ENCODE measurements at places on chromosomes 2 and 18.

- DNase-seq = no peak
Measured at GRCh38 chr2:163198972-163199371, 360.4 kb upstream of the KCNH7 start.

DNA sequence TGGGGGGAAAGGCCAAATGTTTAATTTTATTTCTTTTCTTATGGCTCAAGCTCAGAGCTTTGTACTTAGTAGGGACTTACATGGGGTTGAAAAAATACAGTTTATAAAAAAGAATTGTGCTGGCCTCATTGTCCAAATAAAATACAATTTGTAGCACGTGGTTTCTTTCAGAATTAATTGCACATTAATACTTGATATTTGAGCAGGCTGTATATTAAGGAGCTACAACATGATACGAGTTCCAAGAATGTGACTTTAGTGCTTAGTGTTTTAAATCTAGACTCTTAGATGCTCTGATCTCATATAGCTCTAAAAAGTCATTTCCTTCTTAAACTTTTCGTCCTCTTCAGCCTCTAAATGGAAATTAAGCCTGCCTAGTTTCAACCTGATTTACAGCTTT is 46.4 kb upstream of the RASGRP3 start:
- no peak for DNase-seq

DNA sequence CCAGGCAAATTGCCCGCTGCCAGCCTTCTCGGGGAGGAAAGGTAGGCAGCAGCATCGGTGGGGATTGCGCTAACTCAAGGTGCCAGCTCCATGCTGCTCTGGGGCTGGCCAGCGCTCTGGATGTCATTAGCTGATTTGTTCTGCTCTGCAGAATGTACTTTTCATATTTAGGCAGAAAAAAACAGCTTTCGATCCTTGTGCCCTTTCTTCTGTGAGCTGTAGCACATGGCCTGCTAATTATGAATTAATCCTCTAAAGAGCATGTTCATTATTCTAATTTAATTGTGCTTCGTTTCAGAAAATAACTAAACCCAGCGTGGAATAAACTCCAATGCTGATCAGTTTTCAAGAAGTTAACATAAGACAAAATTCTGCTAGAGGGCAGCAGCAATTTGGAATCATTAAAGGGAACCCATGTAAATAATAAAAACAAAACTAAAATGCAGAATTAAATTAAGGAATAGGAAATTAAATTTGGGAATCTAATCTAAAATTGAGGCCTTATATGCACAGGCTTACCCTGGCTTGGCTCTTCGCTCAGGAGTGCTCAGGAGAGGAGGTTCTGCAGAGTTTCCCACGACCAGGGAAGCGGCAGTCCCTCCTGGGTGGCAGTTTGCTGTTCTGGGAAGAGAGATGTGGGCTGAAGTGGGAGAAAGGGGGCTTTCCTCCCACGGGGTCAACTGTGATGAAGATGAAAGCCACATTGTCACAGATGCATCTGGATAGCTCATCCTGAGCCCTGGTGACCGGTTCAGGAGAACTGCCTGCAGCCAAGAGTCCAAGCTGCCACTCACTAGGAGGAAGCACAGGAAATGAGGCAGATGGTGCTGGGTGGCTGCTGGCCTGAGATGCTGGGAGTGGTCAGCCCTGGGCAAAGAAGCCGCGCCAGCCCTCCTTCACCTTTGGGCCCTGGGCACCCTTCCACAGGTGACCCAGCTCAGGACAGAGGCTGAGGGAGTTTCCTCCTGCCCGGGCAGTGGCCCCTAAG is 93.2 kb upstream of the PKDCC start:
- no peak for DNase-seq

DNA sequence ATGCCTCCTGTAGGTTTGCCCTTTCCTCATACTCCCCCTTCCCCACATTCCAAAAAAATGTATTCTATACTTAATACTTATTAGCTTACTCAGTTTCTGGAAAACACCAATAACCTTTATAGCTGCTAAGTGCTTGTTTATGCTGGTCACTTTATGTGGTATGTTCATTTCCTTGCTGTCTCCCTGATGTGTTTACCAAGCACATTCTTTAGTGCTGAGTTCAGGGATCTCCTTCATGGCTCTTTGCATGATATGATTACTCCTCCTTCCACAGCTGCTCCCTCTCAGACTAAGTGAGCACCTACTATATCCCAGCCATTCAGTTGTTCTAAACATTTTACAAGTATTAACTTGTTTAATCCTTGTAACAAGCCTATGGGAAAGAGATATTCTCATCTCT is 698.3 kb upstream of the FANCL start:
- no peak for DNase-seq

DNA sequence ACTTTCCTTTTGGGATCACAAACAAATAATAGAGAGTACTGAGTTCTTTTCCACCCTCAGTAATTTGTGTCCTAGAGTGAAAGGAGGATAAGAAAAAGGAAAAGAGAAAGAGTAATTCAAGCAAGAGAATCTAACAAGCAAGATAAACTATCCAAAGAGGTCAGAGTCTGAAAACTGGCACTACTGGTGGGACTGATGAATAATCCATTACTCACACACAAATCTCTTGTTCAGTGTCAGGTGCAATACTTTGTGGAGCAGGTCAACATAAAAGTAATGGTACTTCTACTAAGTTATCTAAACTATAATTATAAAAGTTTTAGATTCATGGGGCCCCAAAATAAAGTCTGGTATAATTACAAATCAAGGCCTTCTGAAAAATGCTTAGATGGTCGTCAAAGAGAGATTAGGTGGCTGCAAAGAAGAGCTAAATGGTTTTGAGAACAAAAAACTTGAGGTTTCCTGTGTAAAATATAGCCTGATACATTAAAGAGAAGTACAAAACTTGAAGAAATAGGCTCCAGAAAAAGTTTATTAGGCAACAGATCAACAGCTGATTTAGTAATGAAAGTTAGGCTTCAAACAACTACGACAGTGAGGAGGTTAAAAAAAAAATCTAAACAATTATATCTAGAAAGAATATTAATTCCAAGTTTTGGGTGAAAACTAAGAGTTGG is 109.4 kb downstream of the BAZ2B start:
- DNase-seq = no peak

- DNase-seq = no peak
Measured at GRCh38 chr2:230266638-230267037, 41.1 kb downstream of the SP140 start.

DNA sequence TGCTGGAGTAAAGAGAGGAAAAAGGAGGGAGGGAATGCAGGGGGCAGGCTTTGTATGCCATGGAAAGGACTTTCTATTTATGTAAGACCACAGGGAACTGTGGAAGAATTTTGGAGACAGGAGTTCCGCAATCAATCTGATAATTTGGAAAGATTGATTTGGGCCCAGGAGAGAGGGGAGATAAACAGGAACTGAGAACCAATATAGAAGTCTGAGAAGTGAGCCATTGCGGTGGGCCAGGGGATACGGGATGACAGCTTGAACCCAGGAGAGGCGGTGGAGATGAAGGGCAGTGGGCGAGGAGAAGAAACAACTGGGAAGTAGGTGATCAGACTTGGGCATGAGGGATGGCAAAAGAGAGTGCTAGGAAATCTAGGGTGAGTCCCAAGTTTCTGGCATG is 23.7 kb downstream of the RASGRP3 start:
- DNase-seq = no peak

DNA sequence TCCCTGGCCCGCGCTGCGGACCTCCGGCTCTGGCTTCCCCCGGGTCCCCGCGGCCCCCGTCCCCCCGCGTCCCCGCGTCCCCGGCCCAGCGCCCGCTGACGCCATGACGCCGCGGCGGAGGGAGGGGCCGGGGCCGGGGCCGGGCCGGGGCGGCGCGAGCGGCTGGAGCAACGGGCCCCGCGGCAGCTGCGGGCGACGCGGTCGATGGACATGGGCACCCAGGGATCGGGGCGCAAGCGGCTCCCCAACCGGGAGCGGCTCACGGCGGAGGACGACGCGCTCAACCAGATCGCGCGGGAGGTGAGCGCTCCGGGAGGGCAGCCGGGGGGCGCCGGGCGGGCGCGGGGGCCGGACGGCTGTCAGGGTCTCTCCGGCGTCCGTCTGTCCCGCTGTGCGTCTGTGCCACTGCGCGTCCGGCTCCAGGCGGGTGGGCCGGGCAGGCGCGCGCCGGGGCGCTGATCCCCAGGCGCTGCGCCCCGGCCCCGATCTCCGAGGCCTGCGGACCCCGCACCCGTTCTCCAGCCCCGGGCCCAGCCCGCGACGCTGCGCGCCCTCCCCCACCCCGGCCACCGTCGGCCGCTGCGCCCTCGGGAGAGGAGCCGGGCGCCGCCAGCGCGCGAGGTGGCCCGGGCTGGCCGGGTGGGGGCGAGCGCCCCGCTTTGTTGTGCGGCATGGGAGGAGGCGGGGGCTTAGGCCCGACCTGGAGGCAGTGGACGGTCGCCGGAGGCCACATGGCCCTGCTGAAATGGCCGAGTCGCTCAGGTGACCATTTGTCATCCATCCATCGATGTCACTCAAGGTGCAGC is at the start of gene LRRFIP1:
TSS of gene LRRFIP1 (plus strand) at position 147 of the 806 bp plus-strand sequence. CDS start at position 205, 58 bp downstream.
- no peak for DNase-seq

GRCh38 chr2:26018184-26019055 is 15.5 kb upstream of the RAB10 start:
- no peak for DNase-seq

DNA sequence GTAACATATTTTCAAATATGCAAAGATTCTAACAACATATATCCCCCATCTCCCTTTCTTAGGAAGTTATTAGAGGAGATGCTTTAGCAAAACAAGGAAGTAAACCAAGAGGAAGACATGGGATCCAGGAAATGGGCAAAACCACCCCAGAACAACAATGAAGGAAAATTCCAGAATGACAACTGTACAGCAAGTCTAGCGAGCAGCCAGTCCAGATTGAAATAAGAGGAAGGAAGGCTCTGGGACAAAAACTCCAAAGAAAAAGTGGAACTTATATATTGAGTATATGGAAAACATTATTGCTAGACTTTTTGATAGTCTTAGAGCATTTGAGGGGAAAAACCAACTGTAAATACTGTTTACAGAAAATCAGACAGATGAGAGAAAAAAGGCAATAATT is 2.9 kb upstream of the ARPC2 start:
- DNase-seq = no peak

DNA sequence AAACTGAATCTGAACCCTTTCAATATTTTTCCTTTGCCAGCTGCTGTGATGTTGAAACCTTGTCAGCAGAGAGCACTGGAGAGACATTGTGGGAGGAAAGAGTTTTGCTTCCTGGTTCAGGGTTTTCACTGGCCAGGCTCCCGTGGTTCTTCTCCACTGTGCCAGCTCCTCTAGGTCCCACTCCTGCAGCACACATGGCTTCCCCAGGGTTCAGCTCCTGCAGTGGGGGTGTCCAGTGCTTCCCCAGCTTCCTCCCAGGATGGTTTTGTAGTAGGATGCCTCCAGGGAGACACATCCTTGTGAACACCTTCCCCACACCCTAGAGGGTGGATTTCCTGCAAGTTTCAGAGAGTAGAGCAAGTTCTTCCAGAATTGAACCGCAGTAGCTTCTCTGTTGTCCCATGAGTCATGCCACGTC is 24.0 kb upstream of the SULT1C3 start:
- peak; percentile 26 for DNase-seq

DNA sequence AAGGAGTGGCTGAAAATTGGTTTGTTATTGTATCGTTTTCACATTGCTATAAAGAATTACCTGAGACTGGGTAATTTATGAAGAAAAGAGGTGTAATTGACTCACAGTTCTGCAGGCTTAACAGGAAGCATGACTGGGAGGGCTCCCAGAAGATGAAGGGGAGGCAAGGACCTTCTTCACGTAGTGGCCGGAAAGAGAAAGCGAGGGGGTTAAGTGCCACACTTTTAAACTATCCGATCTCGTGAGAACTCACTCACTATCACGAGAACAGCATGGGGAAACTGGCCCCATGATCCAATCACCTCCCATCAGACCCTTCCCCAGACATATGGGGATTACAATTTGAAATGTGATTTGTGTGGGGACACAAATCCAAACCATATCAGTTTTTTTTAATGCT is 81.6 kb downstream of the FBXO15 start:
- no peak for DNase-seq

DNA sequence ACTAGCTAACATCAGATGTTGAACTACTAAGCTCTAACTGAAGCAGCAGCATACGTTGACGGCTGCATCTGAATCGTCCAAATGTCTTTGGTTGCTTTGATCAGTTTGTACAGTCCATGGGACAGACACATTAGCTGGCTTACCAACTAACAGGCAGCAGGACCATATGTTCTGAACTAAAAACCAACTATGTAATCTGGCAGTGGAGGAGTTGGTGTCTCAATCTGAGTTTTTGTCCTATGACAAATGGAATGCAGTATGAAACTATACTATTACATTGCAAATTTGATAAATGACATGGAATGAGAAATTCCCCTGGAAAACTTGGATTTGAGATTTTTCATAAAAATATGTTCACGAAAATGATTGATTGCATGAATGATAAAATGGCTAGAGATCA is 79.5 kb downstream of the EPHA4 start:
- no peak for DNase-seq

DNA sequence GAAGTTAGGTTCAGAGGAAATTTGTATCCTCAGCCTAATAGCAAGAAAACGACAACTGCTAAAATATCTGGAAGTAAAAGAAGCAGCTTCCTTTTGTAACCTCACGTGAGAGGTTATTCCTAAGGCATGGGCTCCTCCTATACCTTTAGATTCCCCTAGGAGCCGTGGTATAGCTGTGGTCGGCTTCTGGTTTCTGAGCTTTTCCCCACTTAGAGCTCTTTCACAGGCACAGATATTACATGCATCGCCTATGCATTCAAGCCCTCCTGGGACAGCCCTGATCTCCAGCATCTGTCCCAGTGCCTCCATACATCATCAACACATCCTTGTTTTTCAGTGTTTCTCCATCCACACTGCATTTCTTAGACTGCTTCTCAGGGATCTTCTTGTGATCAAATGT is 289.0 kb downstream of the ALPK2 start:
- DNase-seq = no peak

DNA sequence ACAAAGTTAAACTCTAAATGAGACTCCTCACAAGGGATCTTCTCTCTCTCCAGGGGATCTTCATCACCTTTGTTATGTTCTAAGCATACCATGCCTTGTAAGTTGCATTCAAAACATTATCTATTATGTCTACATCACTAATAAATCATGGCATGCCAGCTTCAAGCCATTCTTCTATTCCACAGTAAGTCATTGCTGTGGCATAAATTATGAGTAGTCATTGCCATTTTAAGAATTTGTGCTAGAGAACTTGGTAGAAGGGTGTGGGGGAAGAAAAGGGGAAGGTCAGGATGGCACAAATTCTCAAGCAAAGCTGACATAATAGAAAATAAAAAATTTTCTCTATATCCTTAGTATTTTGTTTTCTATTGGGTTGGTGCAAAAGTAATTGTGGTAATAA is 33.5 kb downstream of the BARD1 start:
- no peak for DNase-seq

GRCh38 chr18:67421651-67422050 is 94.9 kb downstream of the DSEL start:
- DNase-seq = no peak

DNA sequence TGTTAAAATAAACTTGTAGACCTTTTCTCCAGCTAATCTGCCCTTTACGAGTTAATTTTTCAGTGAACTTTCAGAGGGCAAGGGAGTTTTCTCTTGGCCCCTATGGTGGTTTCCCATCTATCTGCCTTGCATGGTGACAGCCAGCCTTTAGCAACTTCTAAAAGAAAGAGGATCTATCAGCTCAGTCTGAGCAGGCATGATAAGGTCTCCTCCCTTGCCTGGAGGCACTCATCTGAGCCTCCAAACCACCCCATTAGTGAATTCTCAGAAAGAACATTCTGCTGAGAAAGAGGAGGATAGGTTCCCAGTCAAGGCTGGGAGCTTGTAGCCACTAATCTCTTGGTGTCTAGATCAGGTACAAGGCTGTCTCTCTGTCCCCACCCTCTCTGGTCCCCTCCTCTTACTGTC is 10.7 kb upstream of the GYPC start:
- no peak for DNase-seq

Measured in pons (tissue), 1 donor.